Gastroesophageal sphincter (tissue), 4 donors: ENCODE measurements at places on chromosomes 5 and 9. TPM values are rescaled to one million over a fixed set of nuclear protein-coding genes. Genes with fewer than 3 reads are reported as not detected.

Gene NUDT12
- 8.3 TPM for total RNA-seq

Gene SEMA4D
- 6.2 TPM for total RNA-seq

Gene PPP2R2B
- 2.8 TPM for total RNA-seq

Gene CBY3
- total RNA-seq: not detected

Gene RIGI
- total RNA-seq: 7.1 TPM

Gene ZNF454
- total RNA-seq: 2.3 TPM

Gene PCSK1
- total RNA-seq: 1.6 TPM

Gene JAKMIP2
- total RNA-seq: 0.77 TPM

Gene IL3
- total RNA-seq: not detected

Gene C9orf153
- total RNA-seq: not detected

Gene C7
- total RNA-seq: 707 TPM

Gene MARVELD2
- total RNA-seq: 0.81 TPM

Gene AJM1
- total RNA-seq: 2.5 TPM

Gene ERAP2
- total RNA-seq: 11.2 TPM

Gene GABRP
- total RNA-seq: 2.1 TPM

DNA sequence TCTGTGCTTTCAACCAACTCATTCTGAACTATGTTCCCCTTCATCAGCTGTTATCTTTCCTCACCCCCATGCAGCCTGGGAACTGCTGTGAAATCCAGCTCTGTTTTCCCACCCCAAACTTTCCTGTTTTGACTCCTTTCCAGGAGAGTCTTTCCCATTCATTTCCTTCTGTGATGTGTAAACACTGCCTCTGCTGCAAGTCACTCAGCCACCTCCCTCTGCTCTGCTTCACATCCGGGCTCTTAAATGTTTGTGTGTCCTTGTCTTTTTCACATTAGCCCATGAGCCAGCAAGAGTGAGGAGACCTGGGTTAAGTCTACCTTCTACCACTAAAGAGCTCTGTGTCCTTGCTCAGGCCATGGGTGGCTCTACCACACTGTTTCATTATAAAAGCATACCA is 137.5 kb downstream of the ICE1 start:
- ATAC-seq: no peak

DNA sequence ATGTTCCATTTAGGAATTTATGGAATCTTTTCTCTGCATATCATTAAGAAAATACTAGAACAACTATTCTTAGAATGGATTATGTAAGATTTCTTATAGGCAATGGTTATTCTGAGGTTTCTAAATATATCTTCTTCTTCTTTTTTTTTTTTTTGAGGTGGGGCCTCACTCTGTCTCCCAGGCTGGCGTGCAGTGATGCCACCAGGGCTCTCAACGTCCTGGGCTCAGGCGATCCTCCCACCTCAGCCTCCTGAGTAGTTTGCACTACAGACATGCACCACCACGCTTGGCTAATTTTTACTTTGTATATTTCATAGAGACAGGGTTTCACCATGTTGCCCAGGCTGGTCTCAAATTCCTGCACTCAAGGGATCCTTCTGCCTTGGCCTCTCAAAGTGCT is 137.2 kb downstream of the SREK1 start:
- ATAC-seq: no peak

GRCh38 chr5:142110046-142110531 is 1.5 kb downstream of the NDFIP1 start:
- no peak for ATAC-seq

- no peak for ATAC-seq
Measured at GRCh38 chr9:87863882-87864465, 18.7 kb upstream of the SPATA31E1 start.

GRCh38 chr5:176883700-176884570 is 15.2 kb downstream of the HK3 start:
- no peak for ATAC-seq

- no peak for ATAC-seq
Measured at GRCh38 chr9:123194023-123194422, 74.4 kb downstream of the STRBP start.

DNA sequence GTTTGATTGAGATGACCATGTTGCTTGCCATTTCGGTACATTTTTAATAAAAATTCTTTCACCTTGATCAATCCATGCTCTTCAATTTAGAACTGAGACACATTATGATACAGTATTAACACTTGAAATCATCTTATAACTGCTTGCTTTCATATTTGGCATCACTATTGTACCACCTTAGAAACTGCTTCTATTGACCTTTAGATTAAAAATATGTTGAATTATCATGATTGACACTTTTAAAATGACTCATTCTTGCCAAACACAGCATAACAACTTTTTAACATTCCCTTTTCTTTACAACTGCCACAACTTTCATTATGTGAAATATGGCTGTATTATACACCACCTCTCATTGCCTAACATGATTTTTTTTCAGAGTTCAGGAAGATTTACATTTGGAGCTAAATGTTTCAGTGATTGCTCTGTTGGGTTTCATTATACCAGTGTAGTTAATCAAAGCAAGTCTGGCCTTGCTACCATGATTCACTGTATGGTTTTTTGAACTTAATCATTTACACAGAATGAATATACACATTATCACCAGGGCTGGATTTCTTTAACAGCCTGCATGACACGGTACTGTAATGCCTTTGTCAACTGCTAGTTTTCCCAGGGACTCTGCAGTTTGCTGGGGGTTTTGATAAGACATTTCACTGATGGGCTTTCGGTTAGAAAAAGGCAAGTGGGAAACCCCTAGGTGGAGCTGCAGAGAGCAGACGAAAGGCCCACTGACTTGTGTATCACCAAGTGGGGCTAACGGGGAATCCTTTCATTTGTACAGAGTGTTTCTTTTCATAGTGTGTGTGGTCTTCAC is 93.6 kb upstream of the TLE4 start:
- no peak for ATAC-seq

DNA sequence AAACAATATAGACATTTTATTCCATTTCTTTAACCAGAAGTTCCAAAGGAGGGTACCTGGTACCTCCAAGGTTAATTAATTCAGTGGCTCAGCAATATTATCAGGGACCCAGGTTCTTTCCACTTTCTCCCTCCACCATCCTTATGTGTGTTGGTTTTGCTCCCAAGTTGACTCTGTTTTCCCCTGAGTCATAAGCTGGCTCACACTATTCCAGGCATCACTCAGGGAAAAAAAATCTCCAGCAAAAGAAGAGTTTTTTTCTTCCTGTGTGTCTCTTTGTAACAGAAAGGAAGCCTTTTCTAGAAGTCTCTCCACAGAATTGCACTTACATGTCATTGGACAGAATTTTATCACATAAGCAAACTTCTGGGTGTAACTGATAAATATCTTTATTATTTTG is 31.2 kb upstream of the GALNT10 start:
- ATAC-seq: no peak

- ATAC-seq: no peak
Measured at GRCh38 chr5:178671602-178672144, 44.8 kb upstream of the CLK4 start.

- ATAC-seq: no peak
Measured at GRCh38 chr9:127783111-127784008, 2.5 kb upstream of the CDK9 start.

GRCh38 chr9:88949961-88950340 is 41.3 kb upstream of the S1PR3 start:
- ATAC-seq: peak; percentile 27

- ATAC-seq: peak; percentile 80
Measured at GRCh38 chr9:107587191-107587963, 97.8 kb upstream of the KLF4 start.

DNA sequence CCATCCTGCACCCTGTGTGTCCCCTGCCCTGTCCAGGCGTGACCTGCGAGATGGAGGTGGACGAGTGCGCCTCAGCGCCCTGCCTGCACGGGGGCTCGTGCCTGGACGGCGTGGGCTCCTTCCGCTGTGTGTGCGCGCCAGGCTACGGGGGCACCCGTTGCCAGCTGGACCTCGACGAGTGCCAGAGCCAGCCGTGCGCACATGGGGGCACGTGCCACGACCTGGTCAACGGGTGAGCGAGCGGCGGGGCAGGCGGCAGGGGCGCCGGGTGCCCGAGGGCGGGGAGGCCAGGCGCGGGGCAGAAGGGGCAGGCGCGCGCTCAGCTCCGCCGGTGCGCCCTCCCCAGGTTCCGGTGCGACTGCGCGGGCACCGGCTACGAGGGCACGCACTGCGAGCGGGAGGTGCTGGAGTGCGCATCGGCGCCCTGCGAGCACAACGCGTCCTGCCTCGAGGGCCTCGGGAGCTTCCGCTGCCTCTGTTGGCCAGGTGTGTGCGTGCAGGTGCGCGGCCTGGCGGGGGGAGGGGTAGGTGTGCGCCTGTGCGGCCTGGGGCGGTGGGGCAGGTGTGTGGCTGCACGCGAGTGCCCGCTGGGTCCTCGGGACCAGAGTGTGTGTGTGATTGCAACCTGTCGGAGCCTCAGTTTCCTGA is 10.0 kb downstream of the CRB2 start:
- no peak for ATAC-seq

DNA sequence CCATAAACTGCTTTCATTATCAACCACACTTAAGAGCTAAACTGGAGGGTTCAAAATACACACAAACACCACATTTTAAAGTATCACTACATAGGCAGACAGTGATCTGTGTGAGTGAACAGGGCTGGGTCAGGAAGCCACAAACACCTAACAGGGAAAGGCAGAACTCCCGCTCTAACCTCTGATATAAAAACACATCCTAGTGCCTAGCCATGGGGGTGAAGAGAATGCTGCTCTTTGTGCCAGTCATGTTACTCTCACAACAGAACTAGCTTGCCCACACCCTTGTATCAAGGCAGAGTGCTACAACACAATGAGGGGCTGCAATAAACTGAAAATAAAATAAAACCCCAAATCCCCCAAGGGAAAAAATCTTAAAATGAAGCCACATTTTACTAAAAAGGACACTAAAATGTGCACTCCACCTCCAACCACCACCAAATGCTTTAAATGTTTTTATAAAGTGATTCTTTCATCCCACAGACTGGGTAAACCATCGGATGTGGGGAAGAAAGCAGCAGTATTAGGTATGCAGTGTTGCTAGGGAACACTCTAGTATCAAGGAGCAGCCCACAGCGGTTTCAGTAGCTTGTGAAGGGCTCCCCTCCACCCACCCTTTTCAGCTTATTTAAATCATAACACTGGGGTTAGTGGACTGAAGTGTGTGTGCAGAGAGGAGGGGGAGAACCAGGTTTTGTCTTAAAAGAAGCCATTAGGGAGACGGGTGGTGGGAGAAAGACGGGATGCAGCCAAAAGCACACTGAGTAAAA is 64.5 kb downstream of the TMEM161B start:
- ATAC-seq: no peak

GRCh38 chr5:135239453-135240282 is 159.4 kb downstream of the MACROH2A1 start:
- no peak for ATAC-seq

GRCh38 chr9:21443849-21444625 is 3.8 kb downstream of the IFNA1 start:
- no peak for ATAC-seq

- peak; percentile 36 for ATAC-seq
Measured at GRCh38 chr9:128001779-128002298, 21.1 kb upstream of the EEIG1 start.

GRCh38 chr5:139994234-139994633 is 48.9 kb downstream of the NRG2 start:
- no peak for ATAC-seq

DNA sequence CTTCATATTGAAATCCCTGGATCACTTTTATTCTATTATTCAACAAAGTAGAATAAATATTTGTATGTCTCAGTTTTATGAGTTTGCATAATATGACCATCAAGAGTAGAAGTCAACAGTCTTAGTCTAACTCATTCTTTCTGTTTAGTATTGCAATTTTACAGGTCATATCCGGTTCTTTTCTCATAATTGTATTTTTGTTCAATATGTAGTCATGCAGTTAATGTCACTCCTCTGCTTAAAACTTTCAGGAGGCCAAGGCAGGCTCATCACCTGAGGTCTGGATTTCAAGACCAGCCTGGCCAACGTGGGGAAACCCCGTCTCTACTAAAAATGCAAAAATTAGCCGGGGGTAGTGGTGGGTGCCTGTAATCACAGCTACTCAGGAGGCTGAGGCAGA is 148.4 kb upstream of the TRPM3 start:
- ATAC-seq: no peak

DNA sequence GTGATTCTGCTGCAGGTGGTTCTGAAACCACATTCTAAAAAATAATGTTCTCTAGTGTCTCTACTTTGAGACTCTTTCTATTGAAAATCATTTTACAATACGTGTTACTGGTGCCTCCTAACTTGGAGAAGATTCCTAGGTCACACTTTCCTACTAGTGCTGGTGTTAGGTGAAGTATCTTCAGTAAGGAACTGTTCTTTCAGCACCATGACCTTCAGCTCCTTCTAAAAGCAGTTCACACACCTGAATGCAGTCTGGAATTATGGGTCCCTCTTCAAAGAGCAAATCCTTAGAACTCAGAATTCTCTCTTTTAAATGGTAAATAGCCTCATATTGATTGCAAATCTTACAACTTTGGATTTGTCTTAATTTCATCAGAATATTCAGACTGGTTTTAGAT is 10.6 kb upstream of the DPYSL3 start:
- ATAC-seq: no peak

- no peak for ATAC-seq
Measured at GRCh38 chr9:128765499-128765898, 6.2 kb downstream of the ZER1 start.

DNA sequence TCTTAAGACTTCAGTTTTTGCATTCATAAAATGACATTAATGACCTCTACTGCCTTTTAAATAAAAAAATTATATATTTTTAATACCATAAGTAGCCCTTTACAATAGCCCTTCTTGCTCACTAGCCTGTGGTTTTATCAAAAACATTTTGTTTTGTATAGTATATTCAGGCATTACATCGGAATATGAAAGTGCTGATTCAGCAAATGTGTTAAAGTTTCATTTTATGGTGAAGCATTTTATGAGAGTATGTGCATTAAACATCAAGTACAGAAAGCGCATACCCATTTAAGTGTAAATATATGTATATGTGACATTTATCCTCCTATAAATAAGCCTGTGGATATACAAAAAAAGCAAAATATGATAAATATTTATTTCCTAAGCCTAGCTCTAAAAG is 56.2 kb upstream of the GABRB2 start:
- no peak for ATAC-seq

DNA sequence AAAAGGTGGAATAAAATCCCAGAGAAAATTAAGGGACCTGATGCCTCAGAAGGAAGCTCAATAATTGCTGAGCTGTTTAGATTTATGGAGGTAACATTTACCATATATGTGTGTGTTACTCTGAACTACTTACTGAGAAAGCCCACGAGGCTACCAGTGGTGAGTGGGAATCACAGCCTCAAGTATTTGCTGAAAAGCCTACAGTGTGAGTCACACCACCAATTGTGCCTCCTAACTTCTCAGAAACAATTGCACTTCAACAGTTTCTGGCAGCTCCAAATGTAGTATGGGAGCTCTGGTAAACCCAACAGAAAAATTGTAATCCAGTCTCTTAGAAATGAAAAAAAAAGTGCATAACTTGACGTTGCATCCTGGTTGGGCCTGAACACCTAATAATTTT is 551.6 kb downstream of the PRDM9 start:
- ATAC-seq: no peak

GRCh38 chr5:109643791-109644350 is 45.9 kb upstream of the MAN2A1 start:
- no peak for ATAC-seq

- no peak for ATAC-seq
Measured at GRCh38 chr5:14591548-14591947, 10.0 kb downstream of the OTULINL start.

- no peak for ATAC-seq
Measured at GRCh38 chr9:126927419-126927818, 12.8 kb downstream of the RALGPS1 start.
